Stimulated activated CD4-positive, alpha-beta T cell treated with anti-CD3 and anti-CD28 coated beads, Interleukin-4, amount 100 ng/mL, for 1 hour (primary cell): ENCODE measurements at places on chromosomes 13 and 19.

DNA sequence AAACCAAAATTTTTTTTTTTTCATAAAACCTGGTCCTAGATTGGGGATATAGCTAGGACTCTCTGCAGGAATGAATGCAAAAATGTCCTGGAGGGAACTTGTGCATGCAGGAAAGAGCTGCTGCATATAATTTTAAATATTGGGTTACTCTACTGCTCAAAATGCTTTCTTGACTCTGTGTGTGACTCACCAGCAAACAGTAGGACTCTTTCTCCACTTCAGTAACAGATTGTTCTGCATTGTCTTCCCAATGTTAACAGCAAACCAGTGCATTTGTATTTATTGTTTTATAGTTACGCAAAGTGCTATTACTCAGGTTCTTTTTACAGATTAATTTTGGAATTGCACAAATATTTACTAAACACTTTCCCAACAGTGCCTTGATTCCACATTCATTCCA, 163.7 kb upstream of the KL start:
- DNase-seq: no peak

DNA sequence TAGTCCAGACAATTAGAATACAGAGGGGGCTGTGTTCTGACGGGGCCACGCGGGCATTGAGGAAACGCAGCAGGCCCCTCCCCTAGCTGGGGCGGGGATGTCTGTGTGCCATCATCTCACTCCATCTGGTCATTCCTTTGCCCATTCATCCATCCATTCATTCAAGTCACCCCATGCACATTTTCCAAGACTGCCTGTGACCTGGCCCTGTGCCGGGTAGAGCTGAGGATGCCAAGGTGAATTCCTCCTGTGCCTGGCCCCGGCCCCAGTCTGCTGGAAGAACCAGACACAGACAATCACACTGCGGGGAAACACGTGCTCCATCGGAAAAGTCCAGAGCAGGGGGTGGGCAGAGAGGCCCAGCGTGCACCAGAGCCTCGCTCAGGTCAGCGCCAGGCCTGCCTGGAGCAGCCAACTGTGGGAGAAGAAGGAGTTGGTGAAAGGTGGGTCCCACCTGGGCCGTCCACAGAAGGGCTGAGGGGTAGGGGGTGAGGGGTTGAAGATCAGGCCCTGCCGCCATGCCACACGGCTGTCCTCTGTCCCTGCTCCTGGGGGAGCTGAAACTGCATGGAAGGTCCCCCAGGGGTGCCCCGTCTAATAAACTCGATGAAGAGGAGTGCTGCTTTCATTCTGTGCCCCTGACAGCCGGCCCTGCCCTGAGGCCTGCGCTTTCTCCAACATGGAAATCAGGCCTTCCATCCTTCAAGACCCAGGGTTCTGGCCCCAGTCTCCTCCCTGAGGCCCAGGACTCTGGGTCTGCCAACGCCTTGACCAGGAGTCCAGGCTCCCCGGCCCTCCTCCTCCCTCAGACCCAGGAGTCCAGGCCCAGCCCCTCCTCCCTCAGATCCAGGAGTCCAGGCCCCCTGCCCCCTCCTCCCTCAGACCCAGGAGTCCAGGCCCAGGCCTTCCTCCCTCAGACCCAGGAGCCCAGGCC, 1.6 kb upstream of the CACNG6 start:
- DNase-seq: no peak

DNA sequence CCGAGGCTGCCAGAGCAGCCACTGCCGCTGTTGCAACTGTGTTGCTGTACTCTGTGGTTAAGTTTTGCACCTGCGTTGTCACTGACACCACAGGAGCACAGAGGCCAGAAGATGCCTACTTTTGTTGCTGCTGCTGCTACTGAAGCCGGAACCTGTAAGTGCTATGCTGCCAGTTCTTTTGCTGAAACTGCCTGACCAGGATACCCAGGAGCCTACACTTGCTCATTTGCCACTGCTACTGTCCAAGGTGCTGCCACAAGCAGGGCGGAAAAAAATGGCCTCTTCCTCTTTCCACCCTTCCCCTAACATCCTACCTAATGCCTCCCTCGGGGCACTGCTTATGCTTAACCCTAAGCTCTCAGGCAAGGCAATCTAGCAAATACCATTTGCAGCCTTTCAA, 29.0 kb upstream of the NBEA start:
- no peak for DNase-seq

GRCh38 chr13:48153186-48153585, 58.3 kb upstream of the MED4 start:
- DNase-seq: no peak

DNA sequence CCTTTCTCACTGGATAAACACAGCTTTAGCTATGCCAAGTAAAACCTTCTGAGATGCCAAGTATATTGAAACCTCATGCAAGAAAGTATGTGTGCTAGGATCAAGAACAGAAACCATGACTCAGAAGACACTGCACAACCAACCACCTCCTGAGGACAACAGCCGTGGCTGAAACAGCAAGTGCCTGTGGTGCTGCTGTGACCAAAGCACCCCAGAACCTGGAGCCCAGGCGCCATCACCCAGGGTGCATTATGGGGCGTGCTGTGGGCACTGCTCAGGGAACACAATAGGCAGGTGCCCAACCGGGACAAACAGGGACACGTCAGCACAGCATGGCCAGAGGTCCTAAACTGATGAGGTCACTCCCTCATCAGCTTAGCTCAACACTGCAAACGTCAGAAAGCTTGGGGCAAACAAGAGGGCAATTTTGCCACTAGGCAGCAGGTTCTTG, 101.3 kb upstream of the SLC15A1 start:
- DNase-seq: peak; percentile 40

DNA sequence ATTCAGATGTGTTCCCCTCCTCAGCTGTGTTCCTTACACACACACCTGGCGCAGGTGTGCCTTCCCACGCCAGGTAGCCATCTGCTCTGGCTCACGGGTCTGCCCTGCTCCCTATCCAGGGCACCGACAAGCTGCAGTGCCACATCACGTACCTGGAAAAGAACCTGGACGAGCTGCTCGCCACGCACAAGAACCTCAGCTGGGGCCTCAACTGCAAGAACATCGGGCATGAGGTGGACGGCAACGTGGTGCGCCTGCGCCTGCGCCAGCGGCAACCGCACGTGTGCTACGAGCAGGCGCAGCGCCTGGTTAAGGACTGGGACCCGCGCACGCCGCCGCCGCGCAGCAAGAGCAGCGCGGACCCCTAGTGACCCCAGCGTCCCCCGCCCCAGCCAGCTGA, 26.5 kb upstream of the CASP14 start:
- no peak for DNase-seq

DNA sequence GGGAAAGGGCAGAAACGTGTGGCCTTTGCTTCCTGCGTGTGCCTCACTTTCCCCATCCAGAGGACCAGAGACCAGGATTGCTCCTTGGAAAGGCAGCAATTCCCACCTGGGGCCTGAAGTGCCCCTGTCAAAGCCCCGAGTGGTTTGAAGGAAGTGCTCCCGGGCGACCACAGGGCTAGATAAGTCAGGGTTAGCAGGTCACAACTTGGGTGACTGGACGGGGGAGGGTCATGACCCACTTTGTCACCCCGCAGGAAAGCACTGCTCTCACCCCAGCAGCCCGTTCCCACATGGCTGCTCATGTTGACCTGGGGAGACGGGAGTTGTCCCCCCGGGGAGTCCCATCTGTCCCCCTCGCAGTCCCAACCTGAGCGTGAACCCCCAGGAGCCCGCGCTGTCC, 459 bp downstream of the PRAM1 start:
- no peak for DNase-seq

- no peak for DNase-seq
Measured at GRCh38 chr19:45045671-45046353, 7.0 kb downstream of the CLASRP start.

- no peak for DNase-seq
Measured at GRCh38 chr19:6452899-6453298, 6.7 kb downstream of the SLC25A23 start.

- peak; percentile 15 for DNase-seq
Measured at GRCh38 chr13:30679483-30680330, 55.6 kb upstream of the ALOX5AP start.

DNA sequence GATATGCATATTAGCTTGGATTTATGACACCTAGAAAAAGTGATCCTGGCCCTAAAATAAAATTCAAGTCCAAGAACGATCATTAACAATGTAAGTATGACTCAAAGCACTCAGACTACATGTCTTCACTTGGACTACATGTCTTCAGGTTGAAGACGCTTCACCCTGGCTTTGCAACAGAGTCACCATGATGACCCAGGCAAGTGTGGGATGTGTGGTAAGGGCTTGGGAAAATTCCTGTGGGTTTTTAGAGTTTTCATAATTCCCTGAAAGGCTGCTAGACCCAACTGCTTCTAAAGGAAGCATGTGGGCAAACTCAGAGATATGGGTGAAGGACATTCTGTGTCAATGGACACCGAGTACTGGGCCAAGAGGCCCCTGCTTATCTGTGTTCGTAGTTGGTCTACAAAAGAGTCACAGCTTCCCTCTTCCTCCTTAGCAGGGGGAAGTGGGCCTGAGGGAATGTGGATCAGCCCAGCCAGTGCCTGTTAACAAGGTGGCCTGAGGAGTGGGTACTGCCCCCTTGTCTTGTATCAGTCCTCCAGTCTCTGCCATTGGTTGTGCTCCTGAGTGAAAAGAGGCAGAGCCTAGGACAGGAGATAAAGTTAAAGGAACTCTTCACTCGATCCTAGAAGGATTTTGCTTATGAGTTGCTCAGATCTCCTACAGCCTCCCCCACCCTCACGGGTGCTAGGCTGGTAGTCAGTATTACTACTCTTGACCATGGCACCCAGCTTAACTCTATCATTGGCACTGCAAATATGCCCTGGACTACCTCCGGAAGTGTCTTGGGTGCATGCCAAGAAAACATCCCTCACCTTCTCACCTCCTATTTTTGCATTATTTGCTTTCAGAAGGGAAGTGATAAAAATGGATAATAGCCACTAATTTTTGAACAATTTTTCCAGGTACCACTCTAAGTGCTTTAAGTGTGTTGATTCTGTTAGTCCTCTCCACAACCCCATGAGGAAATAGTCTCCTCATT, 406.3 kb downstream of the COG6 start:
- no peak for DNase-seq

- DNase-seq: no peak
Measured at GRCh38 chr19:1847684-1848398, 442 bp downstream of the REXO1 start.

GRCh38 chr19:40717880-40718773, 1.2 kb downstream of the ITPKC start:
- DNase-seq: no peak

DNA sequence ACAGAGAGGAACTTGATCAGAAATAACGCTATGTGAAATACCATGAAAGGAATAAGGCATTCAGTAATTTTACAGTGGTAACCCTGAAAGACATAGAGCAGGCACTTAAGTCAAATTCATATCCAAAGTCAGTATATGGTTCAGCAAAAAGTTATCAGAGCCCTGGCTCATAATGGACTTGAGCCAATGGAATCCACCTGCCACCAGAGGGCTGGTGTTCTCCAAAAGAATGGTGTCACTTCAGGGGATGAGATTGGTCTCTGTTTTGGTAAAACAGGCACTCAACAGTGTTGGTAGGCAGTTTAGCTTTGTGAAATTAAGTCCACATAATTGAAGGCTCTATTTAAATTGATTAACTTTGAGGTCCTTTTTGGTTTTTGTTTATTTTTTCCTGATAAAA, 93.9 kb downstream of the LIG4 start:
- DNase-seq: no peak

DNA sequence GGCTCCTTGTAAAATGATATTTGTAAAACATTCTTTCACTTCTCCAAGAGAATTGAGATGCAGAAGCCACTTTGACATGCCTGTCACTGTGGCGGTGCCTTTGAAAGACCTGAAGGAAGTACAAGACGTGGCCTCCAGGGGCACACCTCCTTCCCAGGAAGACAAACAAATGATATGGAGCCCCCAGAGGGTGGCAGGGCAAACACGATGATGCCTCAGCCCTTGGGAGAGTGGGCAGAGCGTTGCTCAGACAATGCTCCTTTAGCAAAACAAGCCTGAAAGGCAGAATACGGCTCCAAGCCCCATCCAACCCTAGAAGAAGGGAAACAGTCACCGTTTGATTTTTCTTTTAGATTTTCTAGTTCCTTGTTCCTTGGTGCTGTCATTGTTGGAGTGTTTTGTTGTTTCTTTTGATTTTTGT, 9.2 kb upstream of the ATP12A start:
- DNase-seq: no peak

- DNase-seq: no peak
Measured at GRCh38 chr13:63455938-63456337, 2040.3 kb upstream of the PCDH20 start.

GRCh38 chr19:7554990-7555864, 19.7 kb downstream of the PNPLA6 start:
- peak; percentile 26 for DNase-seq

- no peak for DNase-seq
Measured at GRCh38 chr13:75102001-75102716, 379.8 kb downstream of the TBC1D4 start.

GRCh38 chr19:21751384-21751783, 16.0 kb downstream of the ZNF100 start:
- DNase-seq: no peak

DNA sequence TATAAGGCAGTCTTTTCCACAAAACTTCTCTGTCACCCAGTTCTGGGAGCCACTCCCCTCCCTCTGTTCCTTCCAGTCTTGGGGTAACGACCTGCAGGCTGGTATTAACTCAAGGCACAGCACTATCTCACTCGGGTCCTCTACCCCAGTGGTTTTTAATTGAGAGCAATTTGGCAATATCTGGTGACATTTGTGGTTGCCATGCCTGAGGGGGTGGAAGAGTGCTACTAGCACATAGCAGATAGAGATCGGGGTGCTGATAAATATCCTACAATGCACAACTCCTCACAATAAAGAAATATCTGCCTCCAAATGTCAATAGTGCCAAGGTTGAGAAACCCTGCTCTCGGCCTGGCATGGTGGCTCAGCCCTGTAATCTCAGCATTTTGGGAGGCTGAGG, 117.7 kb upstream of the ABCC4 start:
- no peak for DNase-seq

DNA sequence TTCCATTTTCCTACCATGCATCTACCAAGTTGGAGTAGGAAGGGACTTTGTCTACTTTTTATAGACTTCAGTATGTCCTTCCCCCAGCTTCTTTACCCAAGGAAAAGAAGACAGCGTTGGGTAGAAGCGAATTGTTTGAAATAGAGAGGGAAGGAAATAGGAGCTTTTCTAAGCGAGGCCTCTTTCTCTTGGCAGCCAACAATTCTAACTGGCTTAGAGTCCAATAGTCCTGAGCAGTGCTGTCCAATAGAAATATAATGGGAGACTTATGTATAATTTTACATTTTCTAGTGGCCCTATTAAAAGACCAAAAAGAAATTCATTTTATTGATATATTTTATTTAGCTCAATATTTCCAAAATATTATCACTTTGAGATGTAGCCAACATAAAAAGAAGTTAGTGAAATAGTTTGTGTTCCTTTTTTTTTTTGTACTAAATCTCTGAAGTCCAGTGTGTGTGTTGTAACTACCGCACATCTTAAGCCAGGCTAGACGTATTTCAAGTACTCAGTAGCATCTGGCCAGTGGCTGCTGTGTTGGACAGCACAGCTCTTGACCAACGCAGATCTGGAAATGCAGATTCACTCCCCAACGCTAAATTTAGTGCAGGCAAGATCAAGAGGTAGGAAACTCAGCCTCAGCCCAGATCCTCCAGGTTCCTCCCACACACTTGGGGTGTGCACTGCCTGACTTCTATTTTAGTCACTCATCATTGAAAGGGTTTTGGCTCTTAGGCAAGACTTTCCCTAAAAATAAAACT, 179.2 kb downstream of the SHISA2 start:
- no peak for DNase-seq

- no peak for DNase-seq
Measured at GRCh38 chr13:100789481-100789880, 114.9 kb upstream of the TMTC4 start.

GRCh38 chr13:38970380-38971051, 20.1 kb downstream of the STOML3 start:
- no peak for DNase-seq
